Central memory CD4-positive, alpha-beta T cell (primary cell): ENCODE measurements at places on chromosomes 6 and 20.

DNA sequence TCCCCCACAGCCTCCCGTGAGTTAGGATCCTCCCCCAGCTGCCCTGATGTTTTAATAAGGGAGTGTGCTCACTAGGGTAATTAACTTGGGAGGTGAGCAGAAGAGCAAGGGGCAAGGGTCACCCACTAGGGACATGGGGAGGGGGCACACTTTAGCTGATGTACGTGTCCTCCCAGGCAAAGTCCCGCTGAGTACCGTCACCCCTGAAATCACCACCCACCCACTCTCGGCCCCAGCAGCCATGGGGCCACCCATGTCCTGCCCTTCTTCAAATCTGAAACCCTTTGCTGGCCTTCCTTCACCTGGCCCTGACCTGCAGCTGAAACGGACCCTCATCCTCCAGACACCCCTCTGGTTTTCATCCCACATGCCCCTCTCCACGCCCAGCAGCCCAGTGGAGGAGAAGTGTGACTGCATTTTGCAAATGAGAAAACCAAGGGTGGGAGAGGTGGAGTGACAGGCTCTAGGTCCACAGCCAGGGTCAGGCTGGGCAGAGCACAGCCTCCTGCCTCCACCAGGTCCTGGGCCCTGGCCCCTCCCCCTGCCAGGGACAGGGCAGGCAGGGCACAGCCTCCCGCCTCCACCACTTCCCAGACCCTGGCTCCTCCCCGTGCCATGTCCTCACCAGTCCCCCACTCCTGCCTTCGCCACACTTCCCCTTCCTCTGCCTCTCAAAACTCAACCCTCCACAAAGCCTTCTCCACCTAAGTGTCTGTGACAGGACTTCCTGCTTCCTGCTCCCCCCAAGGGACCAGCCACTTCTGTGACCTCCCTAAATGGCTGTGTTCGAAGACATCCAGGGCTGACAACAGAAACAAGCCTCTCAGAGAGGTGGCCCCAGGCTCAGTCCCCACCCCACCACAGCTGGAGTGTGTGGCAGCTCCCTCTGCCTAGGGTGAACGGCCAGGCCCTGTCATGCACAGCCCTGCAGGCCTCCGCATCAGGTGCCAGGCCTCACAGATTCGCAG lies 15.1 kb downstream of the ACSS1 start:
- DNase-seq: peak; percentile 53

GRCh38 chr6:68638230-68638900 lies 3.3 kb downstream of the ADGRB3 start:
- DNase-seq: no peak

DNA sequence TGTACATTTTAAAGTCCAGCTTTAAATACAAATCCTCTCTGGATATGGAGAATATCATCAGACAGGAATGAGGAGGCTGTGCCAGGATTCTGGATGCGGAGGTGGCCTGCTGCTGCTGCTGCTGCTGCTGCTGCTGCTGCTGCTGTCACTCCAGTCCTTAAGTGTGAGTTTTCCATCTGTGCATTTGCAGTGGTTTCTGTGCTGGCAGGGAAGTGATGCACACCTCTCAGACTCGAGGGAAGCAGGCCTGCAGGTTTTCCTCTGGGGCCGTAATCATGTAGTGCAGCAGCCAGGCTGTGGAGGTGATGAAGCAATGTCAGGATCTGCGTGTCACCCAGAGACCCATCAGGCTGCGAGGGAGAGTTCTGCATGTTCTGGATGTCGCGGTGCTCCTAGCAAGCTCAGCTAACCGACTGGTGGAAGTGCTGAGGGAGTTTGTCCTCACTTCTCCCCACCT lies 32.0 kb downstream of the CFAP61 start:
- no peak for DNase-seq

GRCh38 chr6:139625998-139626975 lies 251.8 kb upstream of the CITED2 start:
- no peak for DNase-seq

DNA sequence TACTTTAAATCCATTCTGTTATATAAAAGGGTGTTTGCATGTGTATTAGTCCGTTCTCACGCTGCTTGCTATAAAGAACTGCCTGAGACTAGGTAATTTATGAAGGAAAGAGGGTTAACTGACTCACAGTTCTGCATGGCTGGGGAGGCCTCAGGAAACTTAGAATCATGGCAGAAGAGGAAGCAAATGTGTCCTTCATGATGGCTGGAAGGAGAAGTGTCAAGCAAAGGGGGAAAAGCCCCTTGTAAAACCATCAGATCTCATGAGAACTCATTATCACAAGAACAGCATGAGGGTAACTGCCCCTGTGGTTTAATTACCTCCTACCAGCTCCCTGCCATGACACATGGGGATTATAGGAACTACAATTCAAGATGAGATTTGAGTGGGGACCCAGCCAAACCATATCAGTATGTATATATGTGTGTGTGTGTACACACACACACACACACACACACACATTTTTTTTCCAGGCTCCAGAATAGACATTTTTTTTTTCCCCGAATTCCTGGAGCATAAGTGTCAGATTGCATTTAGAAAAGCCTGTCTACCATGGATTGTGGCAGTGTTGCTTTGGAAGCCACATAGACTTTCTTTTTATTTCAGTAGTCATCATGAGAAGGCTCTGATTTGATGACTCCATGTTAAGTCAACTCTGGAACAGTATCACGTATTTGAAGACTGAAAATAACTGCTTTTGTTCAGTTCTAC lies 31.5 kb downstream of the KDM1B start:
- DNase-seq: no peak

- no peak for DNase-seq
Observed at GRCh38 chr6:163449076-163449475, 34.6 kb downstream of the QKI start.

DNA sequence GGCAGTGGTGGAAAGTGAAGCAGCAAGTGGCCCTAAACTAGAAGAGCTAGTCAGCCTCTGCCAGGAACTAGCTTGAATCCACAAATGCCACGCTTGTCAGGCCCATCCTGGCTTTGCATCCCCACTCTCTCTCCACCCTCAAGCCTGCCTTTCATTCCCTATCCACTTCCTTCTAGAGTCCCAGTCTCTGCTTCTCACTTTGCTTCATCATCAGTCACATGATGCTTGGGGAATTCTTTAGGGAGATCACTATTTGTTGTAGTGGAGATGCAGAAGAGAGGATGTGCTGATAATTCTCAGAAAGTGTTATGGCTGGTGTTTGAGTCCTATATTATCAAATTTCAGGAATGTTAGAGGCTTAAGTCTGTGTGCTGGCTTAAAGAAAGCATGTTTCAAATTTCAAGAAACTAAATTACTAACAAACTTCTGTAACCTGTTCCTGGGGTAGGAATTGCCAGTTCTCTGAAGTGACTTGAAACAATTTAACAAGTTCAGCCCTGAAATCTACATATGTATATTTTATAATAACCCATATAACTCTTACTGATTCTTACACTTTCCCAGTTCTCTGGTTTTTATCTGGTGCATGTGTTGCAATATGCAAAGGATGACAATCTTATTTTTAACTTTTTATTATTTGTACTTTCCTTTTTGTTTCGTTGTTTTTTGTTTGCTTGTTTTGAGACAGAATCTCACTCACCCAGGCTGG lies 7.5 kb downstream of the TRIM39 start:
- no peak for DNase-seq

- DNase-seq: no peak
Observed at GRCh38 chr6:136427378-136427717, 122.9 kb downstream of the MAP7 start.

- no peak for DNase-seq
Observed at GRCh38 chr6:43254138-43254817, 11.0 kb downstream of the TTBK1 start.

DNA sequence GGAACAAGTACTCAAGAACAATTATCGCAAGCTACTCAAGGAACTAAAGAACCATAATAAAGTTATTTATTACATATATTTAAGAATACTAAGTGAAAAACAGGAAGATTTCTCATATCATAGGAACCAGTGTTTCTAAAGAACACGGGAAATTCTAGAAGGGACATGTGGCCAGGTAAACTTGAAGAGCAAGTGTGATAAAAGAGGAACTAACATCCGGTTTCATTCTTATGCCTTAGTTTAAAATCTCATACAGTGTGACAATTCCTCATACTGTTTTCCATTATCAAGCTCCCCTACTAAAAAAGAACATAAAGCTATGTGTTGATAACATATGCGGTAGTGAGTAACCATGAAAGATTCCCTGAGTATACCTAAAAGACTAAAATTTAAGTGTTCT lies 163.5 kb upstream of the SHLD1 start:
- no peak for DNase-seq

GRCh38 chr20:57838670-57839151 lies 128.9 kb upstream of the PMEPA1 start:
- no peak for DNase-seq

- DNase-seq: no peak
Observed at GRCh38 chr20:19867940-19868371, 109.9 kb downstream of the RIN2 start.

DNA sequence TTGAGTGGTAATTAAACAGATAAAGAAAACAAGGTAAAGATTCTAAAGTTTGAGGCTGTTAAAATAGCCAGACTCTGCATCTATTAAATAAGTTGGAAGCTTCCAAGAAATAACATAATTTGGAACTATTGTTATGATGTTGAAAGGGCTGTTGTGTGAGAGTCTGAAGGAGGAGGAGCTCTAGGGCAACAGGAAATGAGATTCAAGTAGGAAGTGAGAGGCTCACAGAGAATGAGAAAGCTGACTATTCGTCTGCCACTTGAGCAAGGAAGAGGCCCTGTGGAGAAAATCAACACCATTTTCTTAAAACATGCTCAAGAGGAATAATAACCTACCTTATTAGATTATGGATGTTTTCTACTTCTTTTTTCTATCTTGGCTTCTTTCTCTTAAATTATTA lies 185.2 kb downstream of the SLC24A3 start:
- no peak for DNase-seq

DNA sequence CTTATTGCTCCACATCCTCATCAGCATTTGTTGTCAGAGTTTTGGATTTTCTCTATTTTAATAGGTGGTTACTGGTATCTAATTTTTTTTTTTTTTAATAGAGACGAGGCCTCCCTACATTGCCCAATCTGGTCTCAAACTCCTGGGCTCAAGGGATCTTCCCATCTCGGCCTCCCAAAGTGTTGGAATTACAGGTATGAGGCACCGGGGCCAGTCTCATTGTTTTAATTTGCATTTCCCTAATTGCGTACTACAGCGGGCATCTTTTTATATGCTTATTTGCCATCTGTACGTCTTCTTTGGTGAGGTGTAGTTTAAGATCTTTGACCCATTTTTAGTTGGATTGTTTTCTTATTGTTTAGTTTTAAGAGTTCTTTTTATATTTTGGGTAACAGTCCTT lies 210.4 kb upstream of the SULF2 start:
- no peak for DNase-seq

DNA sequence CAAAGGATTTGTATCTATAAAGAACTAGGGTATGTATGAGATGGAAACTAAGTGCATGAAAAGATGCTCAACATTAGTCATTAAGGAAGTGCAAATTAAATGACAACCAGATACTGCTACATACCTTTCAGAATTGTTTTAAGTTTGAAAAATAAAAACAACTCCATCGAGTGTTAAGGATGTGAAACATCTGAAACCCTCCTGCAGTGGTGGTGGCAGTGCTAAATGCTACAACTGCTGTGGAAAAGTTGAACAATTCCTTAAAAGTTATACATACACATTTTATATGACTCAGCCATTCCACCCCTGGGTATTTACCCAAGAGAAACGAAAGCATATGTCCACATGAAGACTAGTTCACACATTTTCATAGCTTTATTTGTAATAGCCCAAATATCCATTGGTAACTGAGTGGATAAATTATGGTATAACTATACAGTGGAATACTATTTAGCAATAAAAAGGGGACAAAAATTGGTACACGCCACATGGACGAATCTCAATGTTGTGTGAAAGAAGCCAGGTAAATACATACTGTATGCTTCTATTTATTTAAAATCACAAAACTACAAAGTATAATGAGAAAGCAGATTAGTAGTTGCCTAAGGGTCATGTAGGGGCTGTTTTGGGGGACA lies 10.6 kb downstream of the ARMH2 start:
- no peak for DNase-seq

DNA sequence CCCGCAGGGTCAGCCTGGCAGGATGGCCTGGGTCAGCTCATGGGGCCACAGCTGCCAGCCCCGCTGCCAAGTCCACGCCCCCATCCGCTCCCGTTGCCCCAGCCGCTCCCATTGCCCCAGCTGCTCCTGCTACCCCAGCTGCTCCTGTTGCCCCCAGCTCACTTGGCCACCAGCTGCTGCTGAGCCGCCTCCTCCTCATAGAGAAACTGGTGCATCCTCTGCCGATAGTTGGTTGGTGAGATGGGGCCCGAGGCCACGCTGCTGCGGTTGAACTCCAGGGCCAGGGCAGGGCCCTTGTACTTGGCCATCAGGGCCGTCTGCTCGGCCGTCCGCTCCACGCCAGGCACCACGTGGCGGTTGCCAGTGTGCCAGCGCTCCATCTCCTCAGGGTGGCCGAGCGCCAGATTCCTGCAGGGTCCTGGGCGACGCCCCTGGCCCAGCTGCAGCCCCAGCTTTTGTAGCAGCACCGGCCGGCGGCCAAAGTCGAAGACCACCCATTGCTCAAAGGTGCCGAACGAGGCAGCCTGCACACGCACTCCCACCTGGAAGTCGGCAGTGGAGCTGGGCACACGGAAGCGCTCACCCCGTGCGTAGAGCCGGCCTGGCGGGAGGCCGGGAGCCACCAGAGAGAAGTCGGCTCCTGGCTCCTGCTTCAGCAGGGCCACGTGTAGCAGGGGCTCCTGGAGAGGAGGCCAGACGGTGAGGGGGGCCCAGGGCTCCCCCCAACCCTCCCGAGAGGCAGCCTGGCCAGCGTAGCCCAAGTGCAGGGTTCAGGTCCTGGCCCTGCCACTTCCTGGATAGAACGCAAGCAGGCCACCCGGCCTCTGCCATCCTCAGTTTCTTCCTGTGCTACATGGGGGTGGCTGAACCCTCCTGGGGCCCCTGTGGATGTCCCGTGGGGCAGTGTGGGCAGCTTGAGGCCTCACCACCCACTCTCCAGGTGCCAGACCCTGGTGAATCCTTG lies 4.8 kb downstream of the HELZ2 start:
- no peak for DNase-seq

DNA sequence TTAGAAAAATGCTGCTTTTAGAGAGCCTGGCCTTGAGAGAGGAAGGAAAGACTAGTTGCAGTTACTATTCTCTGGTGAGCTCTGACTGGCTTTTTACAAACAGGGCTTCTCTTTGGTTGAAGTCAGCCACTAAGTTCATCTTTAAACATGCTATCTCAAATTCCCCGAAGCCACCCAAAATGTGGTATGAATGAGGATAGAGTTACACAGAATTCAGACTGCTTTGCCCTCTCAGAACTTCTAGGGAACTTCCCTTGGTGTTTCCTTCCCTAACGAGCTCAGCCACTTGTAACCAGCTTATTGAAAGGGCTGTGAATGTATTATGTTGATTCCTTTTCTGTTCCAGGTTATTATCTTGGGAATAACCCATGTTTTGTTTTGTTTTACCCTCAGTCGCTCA lies 73.5 kb downstream of the EFHC1 start:
- DNase-seq: no peak
